Epithelial cell of umbilical artery (primary cell): ENCODE measurements at places on chromosomes 3 and 15. TPM values are rescaled to one million over a fixed set of nuclear protein-coding genes. Genes with fewer than 3 reads are reported as not detected.

Gene KY
- total RNA-seq: not detected in 2 replicates

Gene KIF15
- 15.3 and 19.9 TPM in 2 replicates for total RNA-seq

Gene CRYGS
- 0.65 and 1.5 TPM in 2 replicates for total RNA-seq

Gene PLCD1
- total RNA-seq: 11.6 and 19.5 TPM in 2 replicates

Gene CTXND1
- total RNA-seq: not detected in 2 replicates

Gene TEX9
- 1.9 and 3.2 TPM in 2 replicates for total RNA-seq

Gene CHL1
- not detected in 2 replicates for total RNA-seq

Gene LYSMD2
- total RNA-seq: 11.1 and 18.8 TPM in 2 replicates
